ENCODE measurements at places on chromosomes 11 and 22.

DNA sequence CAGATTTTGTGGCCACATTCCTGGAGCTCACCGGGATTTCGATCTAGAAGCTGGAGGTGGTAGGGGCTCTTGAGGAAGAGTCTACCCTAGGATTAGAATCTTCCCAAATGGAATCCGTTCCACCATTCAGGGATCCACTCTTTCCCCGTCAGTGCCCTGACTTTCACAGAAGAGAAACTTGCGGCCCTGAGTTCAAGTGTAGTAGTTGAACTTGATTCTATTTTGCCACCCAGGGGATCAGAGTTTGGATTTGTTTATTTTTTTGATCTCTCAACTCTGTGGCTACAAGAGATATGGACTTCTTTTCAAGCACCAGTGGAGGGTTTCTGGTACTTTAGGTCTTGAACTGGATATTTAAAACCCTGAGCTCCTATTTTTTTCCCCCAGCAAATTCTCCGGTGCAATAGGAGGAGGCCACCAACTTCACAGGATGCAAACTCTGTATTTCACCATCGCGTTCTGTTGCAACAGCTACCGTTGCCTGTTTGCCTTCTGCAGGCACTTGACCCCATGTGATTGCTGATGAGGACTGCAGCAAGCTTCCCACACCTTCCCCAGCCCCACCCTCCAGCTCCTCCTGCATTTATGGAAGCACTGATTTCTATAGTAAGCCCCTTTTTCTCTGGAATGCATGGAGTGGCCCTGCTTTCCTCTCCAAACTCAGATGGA lies 14.8 kb upstream of the MRGPRF start:
- DNase-seq = no peak

GRCh38 chr11:6351782-6352382 lies 31.6 kb upstream of the CAVIN3 start:
- no peak for DNase-seq

DNA sequence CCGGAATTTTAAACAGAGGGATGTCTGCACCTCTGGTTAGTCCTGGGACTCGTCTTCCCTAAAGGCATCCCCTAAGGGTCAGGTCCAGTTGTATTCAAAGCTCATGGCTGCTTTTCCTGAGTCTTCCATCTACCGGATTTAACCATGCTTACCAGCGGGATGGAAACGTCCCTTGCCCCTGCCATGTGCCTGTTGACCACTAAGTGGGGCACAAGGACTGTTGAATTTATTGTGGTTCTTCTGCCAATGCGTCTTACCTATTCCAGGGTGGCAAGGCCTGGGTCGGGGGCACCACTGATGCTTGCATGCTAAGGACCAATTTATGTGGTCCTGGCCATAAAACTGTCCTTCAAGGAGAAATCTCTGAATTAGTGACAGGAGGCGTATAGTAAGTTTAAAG lies 25.6 kb downstream of the ANKRD42 start:
- no peak for DNase-seq

DNA sequence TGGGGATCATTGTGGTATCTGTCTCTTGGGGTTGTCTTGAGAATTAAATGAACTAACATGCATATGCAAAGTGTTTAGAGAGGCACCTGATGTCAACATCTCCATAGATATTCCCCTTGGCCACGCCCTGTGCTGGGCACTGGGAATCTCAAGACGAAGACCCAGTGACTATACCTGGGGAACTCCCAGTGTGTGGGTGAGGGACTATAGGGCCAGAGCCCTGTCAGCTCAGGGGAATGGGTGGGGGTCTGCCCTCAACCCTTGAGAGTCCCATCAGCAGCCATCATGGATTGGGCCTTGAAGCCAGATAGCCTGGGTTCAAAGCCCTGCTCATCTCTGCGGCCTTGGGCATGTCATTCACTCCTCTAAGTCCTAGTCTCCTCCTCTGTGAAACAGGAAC lies 21.6 kb upstream of the LMO1 start:
- DNase-seq = no peak

All from naive B cell (primary cell).